Activated T-helper 1 cell treated with Interleukin-2 at 50 U/mL for 16 hours (primary cell): ENCODE measurements at places on chromosomes 1 and 21.

DNA sequence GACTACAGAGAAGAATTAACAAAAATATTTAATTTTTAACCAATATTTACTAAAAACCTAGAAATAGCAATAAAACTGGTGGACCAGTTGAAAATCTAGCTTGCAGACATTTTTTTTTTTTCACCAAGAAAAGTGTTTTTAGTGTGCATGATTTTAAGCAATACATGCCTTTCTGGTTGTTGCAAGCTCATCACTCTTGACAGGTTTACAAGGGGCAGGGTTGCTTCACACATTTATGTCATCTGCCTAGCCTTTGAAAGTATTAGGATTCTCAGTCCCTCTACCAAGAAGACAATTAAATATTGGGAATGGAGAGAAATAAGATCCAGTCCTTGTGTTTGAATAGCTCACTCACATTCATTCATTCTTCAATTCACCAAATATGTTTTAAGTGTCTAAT lies 53.8 kb upstream of the LYPLAL1 start:
- no peak for DNase-seq

DNA sequence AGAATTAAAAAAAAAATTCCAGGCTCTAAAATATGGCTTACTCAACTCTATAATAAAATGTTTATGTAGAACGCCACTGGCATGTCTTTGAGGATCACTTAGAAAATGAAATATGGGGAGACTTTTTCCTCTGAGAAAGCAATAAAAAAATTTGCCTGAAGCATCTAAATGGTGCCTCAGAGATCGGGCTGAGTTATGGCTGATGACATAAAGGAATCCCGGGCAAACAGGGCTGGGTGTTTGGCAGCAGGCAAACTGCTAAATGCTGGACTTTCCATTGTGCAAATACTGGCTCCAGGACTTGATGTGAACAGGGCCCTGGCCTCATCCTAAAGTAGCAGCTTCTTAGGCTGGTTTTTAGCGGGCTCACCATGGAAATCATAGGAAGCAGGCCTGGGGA lies 44.5 kb upstream of the C1orf87 start:
- DNase-seq: no peak

GRCh38 chr1:243917863-243918565 lies 68.0 kb upstream of the AKT3 start:
- no peak for DNase-seq

- no peak for DNase-seq
These were observed 75.0 kb downstream of the CD46 start for GRCh38 chr1:207826557-207827487.

- no peak for DNase-seq
These were observed 7.3 kb upstream of the LDLRAP1 start for GRCh38 chr1:25536124-25536523.

DNA sequence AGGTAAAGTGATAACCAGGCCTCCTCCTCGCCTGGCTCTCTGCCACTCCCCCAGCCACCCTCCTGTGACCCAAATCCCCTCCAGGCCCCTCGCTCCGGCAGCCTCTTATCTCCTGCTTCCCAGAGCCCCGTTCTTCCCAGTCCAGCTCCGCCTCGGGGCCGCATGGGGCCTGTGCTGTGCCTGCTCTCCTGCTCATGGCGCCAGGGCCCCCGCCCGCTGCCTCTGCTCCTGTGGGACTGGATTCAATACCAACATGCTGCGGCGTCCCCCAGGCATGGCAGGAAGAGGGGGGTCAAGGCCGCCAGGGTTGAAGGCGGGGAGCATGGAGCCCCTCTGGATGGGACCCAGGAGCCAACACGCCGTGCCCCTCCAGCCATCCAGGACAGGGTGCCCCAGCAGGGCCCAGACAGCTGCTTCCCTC lies 213.0 kb upstream of the VAMP3 start:
- no peak for DNase-seq
